ENCODE measurements at places on chromosomes 12 and 14.

DNA sequence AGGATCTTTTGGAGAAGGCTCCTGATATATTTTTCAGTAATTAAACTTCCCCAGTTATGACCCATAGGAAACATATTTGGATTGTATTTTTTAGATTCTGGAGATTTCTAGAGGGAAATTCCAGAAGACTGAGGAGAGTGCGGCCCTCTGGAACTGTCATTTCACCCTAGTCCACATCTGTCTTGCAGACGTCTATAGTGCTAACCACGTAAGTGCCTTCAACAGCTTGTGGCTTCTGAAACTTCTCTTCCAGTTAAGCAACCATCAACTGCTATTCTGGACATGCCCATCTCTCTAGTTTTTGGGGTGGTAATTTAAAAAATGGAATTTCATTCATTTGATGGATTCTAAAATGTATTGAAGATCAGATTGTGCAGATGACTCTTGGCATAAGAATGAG is 1098.8 kb downstream of the TMEM121 start:
- DNase-seq = no peak

- DNase-seq = no peak
These were observed 506 bp upstream of the NAP1L1 start for GRCh38 chr12:76084863-76085519.

GRCh38 chr12:126891789-126892188 is 1375.2 kb upstream of the TMEM132C start:
- no peak for DNase-seq

GRCh38 chr12:127149226-127149964 is 1117.6 kb upstream of the TMEM132C start:
- no peak for DNase-seq

DNA sequence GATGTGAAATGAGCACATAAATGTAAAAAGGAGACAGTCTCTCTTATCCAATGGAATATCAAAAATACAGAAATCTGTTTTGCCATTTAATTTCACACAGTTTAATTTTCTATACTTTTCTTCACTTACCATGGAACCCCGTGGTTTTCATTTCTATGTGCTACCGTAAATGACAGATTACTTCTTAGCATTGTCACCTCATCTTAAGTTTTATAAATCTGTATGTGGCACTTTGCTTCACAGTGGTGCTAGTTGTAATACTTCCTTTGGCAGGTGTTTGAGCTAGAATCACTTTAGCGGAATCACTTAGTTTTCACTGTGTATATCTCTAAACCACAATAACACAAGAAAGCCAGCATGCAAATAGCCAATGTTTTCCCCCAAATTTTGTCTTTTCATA is 781.9 kb upstream of the MGAT4C start:
- DNase-seq = no peak

DNA sequence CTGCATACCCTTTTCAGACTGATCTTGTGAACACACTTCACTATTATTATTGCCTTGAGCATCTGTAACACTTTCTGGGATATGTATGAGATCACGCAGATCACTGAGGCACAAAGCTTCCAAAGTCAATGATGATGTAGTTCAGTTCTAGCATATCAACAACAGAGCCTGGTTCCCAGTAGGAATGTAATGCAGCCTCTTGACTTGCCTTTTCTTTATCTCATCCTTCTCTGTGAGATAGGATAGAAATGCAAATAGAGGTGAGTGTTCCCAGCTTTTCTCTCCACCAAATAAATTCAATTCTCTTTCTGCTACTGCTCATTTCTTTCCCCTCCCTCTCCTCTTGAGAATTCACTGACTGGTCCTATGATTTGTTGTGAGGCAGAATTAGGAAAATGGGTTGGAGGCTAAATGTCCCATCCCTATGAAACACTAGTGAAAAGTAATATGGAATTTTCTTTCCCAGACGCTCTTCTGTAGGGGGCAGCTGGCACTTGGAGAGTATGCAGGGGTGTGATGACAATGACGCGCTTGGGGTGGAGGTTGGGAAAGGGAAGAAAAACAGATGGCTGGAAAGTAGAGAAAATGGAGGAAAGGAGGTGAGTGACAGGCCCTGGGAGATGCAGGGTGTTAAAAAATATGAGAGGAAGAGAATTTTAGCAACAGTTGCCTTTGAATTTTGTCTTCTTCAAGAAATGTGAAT is 96.0 kb upstream of the TMTC1 start:
- DNase-seq = no peak

- DNase-seq = no peak
These were observed 55.4 kb downstream of the AKAP6 start for GRCh38 chr14:32384464-32384863.

- DNase-seq = no peak
These were observed 59.6 kb downstream of the LRFN5 start for GRCh38 chr14:41666301-41666700.

DNA sequence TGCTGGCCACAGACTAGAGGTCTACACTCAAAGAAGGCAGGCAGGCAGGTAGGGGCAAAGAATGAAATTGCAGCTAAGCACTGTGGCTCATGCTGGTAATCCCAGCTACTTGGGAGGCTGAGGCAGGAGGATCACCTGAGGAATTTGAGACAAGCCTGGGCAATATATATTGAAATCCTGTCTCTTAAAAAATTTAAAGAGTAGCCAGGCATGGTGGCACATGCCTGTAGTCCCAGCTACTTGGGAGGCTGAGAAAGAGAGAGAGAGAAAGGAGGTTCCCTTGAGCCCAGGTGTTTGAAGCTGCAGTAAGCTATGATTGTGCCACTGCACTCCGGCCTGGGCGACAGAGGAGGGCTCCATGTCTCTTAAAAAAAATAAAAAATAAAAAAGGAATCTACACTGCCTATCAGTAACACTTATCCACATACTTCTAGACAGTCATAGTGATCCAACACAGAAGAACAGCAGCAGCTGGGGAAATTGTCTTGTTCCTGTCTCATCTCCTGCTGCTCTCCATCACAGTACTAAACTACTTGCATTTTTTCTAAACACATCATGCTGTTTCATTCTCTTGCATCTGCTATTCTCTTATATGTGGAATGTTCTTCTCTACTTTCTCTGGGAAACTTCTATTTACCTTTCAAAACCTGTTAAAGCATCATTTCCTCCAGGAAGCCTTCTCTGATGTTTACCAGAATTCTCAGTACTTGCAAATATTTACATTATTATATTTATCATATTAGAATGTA is 57.2 kb downstream of the ATF7 start:
- no peak for DNase-seq

- DNase-seq = no peak
These were observed 22.5 kb downstream of the SINHCAF start for GRCh38 chr12:31303466-31303865.

GRCh38 chr12:80821513-80822000 is 104.8 kb downstream of the MYF5 start:
- DNase-seq = no peak

DNA sequence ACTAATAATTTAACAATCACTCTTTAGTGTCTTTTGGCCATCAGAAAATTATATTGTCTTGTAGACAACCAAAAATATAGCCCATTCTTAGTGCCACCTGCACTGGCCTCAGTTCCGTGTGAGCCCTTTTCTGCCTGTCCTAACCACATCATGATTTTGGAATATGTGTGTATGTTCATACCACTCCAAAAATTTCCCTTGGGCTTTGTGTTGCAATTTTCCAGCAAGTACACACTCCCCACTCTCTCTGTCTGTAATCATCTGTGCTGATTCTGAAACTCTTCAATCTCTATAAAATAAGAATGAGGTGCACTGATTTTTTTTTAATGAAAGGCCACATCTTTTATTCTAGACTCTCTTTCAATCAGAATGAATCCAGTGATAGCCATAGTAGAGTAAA is 196.0 kb downstream of the PIK3C2G start:
- DNase-seq = no peak

DNA sequence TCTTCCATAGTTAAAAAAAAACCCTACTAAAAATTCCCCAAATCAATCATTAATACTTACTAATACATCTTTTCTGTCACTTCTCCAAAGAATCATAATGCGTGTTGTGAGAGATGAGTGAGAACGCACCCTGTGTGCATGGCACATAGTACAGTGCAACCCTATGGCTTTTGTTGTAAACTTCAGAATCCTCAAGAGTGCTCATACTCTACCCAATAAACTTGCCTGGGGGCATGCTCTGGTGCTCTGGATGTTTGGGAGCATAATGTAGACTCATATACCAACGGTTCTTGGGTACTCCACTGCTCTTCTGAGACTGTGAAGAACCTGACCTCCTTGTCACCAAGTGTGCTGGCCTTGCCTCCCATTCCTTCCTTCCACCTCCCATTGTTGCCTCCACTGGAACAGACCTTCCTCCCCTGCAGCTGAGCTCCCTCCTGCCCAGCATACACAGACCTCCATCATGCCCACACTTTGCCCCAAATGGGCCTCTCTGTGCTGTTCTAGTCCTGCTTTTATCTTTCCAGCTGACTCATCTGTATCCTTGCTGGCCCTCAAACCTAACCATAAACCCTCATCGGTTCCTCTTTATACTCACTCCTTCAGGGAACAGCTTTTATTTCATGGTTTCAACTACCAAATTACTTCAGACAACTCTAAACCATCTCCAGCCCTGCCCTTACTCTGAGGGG is 8.9 kb downstream of the DCP1B start:
- DNase-seq = no peak

DNA sequence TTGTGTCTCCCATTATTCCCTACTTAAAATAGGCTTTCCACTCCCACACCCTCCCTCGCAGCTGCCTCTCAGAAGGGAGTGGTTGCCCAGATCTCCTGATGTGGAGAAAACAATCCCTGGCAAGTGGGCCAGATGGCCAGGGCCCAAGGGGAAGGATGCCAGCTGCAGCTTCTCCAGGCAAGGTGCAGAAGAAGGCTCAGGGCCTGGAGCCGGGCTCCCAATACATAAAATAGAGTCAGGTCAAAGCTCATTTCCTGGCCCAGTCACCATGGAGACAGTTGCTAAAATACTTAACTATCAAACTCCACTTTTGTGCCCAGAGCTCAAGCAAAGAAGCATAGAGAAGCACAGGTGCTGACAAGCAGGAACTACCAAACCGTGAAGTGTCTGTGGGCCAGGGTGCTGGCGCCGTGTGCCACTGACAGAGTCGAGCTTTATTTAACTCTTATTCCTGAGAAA is 45.7 kb upstream of the ITPR2 start:
- DNase-seq = no peak

- no peak for DNase-seq
These were observed 3.2 kb downstream of the PTGES3 start for GRCh38 chr12:56684745-56685359.

DNA sequence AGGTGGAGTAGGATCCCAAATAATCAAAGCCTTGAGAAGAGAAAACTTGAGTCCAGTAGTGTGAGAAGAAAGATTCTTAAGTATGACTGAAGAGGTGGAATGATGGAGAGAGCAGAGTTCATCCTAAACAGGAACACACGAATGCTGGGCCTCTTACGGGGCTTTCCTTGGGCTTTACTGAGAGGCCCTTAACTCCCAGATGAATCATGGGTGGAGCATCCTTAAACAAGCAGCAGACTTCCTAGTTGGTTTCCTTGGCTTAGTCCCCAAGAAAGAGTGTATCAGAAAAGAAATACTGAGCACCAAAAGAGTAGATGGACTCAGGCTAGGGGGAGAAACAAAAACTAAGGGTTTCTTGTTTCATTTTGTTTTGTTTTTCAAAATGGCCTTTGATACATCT is 132.5 kb downstream of the GPR135 start:
- DNase-seq = no peak

DNA sequence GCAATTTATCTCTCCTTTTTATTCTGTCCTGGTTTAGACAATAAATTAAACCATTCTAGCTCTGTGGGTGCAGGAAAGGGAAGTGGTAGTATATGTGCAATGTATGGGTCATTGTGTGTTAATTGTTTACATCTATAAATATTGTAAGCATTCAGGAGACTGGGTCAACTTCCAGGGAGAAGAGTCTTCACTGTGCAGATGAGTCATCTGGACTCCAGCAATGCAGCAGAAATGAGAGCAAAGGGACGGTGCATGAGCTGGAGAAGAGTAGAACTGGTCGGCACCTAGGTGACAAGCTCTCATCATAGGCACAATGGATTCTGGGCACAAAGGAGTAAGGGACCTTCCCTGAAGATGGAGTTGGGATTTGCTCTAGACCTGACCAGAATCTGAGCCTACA is 211.1 kb upstream of the DAAM1 start:
- DNase-seq = no peak

DNA sequence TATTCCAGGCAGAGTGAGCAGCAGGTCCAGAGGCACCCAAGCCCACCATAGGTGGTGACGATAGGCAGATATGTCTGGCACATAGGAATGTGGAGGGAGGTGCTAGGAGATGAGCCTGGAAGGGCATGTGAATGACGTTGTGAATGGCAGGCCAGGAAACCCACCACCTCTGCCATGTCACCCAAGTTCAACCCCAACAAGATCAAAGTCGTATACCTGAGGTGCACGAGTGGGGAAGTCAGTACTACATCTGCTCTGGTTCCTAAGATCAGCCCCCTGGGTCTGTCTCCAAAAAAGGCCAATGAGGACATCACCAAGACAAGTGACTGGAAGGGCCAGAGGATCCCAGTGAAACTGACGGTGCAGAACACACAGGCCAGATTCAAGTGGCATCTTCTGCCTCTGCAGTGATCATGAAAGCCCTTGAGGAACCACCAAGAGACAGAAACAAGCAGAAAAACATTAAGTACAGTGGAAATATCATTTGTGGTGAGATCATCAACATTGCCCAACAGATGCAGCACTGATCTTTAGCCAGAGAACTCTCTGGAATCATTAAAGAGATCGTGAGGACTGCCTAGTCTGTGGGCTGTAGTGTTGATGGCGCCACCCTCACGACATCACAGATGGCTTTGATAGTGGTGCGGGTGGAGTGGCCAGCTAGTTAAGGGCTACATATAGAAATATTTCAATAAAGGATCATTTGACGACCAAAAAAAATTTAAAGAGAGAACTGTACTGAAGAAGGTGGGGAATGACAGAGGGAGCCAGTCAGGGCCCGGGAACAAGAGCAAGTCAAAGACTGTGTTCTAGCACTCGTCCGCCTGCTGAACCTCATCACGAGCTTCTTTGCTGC is 99.7 kb downstream of the ZFP36L1 start:
- DNase-seq = no peak

- no peak for DNase-seq
These were observed 101.2 kb downstream of the NINJ2 start for GRCh38 chr12:561908-562593.

DNA sequence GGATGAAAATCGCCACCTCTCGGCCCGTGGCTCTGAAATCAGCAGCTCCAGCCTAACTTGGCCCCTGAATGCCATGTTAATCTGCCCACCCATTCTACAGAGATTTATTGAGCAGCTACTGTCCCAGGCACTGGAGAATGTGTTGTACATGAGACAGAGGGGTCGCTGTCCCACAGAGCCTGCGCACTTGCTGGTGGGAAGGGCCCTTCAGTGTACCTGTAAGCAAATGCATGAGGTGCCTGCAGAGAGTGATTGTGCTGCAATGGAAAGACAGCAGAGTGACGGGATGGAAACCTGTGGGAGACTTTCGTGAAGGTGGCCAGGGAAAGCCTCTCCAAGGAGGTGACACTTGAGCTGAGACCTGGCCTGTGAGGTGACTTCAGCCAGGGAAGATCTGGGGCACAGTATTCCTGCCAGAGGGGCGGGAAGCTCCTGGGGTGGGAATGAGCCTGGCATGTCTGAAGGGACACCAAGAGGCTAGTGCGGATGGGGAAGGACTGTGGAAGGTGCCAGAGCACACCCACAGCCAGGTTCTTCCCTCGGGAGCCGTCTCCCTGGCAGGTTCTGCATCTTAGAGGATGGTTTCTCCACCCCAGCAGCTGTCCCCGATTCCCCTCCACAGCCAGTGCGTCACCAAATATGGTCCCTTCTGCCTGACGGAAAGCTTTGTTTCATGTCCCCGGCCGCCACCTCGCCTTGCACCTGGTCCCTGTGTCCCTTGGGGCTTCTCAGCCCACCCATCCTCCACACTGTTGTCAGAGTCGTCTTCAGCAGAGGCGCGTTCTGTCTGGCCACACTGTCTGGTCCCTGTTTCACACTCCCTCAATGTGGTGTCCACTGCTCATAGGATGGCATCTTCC is 8.7 kb downstream of the SMIM41 start:
- no peak for DNase-seq
